DMS53 (cell line): ENCODE measurements at places on chromosomes 1 and 21.

DNA sequence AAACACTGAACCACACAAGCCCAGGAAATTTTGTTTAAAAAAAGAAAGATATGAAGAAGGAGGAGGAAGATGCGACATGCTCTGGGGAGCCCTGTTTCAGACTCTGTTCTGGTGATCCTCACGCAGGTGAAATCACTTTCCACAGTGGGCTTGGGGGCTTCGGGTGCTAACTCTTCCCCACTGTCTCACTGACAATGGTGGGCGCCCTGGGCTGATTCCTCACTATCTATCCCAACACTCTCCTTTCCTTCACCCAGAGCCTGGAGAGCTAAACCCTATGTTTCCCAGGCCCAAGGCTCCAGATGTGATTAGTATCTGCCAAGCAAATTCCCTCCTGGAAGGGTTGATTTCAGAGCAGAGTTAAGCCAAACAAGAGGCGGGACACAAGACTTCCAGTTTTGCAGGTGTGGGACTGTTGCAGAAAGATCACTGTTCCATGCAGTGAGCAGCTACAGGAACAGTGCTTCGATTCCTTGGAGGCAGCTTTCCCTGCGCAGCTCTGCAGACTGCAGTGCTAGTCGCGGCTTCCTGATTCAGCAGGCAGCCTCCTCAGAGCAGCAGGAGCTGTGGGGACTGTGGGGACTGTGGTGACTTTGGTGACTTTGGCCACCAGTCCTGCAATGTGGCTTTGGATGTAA is 168.3 kb downstream of the RHOU start:
- peak; percentile 39 for DNase-seq

DNA sequence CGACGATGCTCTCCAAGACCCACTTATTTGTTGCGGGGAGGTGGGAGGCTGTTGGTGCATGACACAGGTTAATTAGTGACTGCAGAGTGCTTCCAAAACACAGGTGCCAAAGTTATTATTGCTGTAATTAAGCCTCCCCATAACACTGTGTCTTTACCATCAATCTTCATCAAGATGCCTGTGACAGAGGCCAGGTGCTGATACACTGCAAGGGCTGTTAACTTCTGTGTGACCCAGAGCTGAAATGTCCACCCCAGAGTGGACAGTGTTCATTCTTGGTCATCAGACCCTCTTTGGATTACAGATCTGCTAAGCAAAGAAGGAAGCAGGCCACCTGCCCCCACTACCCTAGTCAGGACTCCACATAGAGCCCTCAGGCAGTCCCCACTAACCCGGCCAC is 55.5 kb downstream of the CAPN8 start:
- no peak for DNase-seq

DNA sequence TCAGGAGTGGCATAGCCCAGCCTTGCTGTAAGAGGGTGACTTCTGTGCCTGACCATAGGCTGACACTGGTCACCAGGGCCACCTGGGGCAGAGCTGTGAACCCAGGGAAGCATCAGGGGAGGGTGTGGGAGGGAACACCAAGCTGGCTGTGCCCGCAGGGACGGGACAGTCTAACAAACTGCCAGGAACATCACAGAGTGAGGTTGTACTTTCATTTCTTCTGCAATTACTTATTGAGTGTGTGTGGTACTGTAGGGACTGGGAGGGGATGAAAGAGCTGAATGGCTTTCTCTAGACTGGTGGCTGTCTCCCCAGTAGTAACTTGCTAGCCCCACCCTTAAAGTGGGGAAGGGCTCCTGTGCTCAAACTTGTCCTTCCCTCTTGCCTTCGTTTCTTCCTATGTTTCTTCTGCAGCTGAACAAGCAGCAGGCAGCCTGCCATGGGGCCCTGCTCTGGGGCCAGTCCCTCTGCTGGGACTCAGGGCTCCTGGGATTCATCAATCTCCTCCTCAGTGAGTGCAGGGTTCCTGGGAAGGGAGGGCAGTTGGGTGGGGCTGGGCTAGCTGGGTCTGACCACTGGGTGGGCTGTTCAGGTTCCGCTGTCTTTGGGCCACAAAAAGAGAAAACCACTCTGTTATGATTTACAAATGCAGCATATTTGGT is 39.7 kb upstream of the ETV3 start:
- DNase-seq = no peak

DNA sequence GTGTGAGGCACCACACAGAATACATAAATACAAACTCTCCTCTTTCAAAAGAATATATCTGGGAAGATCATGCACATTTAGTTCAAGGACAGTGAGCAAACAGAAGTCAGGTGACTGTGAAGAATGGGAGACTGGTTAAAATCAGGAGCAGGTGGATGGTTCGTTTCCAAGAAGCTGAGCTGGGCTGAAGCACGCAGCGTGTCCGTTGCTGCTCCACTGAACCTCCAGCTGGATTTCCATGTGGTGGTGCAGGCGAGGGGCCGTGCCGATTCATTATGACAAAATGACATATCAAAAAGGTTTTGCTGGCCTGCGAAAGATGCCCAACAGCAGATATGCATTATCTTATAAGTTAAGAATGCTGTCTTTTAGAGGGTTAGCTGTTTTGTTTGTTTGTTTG is 66.0 kb downstream of the OLIG1 start:
- peak; percentile 66 for DNase-seq

- DNase-seq = no peak
Observed at GRCh38 chr1:226714148-226714547, 24.9 kb downstream of the ITPKB start.

DNA sequence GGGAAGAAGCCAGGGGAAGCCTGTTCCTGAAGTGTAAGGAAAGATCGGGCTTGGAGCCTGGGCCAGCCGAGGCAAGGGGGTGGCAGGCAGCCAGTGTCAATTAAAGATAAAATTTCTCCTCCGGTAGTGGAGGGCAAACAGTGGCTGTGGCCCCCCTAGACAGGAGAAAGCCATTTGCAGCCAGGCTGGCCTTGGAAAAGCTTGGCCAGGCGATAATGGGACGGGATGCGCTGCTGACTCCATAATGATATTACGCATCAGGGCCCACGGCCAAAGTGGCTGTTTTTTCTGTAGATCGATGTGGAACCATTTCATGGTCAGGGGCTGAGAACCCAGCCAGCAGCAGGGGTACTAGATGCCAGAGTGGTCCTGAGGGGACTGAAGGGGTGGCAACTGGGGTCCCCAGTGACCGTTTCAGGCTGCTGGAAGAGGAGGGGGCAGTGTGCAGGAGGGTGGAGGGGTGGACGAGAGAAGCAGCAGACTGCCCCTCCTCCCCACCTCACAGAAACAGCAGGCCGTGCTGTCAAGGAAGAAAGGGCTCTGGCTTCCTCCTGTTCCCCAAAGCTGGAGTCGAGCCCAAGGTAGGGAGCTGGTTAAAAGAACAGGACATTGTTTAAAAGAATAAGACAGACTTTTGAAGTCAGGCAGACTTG is 25.2 kb downstream of the KCNC4 start:
- DNase-seq = no peak

GRCh38 chr1:16396591-16396990 is 29.5 kb downstream of the SZRD1 start:
- peak; percentile 64 for DNase-seq

DNA sequence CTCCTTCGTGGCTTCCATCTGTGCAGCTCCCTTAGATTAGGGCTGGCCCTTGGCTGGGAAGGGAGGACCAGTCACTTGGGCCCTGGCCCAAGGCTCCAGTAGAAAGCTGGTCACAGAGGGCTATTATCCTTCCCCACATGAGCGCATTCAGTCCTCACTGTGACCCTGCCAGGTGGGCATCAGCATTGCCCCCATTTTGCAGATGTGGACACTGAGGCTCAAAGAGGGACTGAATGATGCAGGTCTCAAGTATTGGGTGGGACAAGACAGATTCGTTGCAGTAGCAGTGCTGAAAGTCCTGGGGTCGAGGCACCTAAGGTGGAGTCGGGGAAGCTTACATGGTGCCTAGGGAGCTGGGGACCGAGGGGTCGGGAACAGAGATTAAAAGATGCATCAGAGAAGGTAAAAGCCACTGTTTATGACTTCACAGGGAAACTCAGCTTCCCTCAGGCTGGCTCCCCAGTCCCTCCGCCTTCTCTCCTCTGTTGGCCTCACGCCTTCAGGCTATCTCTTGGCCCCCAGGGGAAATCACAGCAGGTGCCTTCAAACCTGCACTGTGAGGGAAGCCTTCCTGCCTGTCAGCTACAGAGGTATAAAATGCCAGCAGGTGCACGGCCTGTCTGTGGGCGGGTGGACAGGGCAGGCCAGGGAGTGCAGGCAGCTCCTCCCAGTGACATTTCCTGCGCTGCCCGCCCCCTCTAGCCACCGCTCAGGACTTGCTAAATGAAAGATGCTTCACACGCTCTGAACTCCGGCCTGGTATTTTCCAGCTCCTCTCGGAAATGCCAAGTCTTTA is 178.4 kb downstream of the GRIK3 start:
- DNase-seq = no peak

GRCh38 chr21:26806801-26807295 is 38.4 kb downstream of the ADAMTS1 start:
- DNase-seq = peak; percentile 47

DNA sequence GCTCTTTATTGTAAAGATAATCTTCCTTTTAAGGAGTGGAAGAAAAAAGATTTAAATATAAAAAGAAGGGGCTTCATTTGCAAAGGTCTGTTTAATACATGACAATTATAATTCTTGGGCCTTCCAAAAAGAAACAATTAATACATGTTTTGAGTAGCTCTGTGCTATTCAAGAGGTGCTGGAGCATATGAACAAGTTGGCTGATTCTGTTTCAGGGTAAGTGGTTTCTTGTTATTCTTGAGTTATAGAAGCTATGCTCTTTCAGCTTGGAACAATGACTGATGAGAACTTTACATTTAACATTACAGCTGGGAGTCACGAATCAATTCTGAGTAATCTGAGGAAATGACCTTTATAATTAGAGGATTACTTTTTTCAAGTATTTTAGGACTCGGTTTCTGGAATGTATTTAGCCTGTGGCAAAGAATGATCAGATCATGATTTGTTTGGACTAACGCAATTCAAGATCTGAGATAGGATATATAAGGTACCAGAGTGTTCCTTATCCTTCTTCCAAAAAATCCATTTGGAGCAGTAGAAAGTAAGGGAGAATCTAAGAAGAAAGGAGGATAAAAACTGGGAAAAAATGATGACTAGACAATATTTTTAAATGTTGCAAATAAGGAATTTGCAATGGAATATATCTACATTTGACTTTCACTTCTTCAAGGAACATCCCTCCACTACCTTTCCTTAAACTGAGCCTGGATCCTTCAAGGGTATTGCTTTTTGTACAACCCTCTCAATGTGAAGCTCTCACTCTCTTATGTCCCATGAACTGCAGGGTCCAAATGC is 77.1 kb upstream of the KCTD3 start:
- no peak for DNase-seq

DNA sequence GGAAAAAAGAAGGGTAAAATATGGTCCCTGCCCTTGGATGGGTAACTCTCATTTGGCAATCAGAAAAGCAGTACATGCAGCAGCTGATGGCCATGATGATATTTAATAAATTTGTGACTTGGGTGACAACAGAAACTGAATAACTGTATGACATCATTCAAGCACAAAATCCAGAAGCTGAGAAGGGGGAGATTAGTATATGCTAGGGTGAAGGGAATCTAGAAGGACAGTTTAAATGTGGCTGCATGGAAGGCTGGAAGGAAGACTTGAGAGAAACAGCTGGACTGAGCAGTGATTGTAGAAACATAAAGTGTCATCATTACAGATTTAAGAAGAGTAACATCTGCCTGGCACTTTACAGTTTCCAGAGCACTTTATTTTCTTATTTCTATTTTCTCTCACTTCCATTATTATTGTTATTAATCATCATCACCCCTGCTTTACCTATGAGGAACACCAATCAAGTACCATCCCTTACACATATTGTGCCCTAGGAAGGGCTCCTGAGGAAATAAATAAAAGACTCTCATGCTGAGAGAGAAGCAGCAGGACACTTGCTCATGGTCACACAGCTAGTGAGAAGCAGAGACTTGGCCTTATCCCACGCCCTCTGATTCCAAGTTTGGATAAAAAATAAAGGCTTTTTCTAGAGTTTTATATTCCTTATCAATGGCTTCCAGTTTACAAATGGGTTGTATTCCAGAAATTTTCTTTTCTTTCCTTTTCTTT is 207.2 kb downstream of the PBX1 start:
- DNase-seq = no peak

DNA sequence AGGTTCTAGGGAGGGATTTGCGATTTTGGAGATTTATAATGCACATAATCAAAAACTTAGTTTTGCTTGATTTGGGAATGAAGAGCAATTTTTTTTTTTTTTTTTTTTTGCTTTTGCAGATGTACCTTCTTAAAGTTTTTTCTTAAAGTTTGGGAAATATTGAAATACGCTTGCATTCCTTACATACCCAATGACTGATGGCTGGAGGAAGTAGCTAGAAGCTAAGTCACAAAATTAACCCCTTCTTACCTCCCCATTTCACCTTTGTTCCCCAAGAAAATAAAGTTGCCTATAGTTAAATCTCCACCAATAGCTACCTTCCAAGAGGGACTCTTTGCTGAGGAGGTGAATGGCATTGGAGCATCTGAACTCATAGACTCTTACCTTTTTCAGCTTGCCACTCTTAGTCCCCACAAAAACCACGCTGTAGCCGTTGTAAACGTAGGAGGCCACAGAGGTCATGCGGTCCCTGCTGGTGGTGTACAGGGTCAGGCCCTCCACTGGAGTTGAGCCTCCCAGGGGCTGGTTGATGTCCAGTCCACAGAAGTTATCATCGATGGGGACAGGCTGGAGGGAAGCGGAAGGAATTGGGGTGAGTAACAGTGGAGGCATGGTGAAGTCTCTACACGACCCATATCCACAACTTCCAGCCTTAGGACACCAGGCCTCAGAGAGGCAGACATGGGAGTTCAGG is 34.1 kb downstream of the PLXNA2 start:
- DNase-seq = no peak

DNA sequence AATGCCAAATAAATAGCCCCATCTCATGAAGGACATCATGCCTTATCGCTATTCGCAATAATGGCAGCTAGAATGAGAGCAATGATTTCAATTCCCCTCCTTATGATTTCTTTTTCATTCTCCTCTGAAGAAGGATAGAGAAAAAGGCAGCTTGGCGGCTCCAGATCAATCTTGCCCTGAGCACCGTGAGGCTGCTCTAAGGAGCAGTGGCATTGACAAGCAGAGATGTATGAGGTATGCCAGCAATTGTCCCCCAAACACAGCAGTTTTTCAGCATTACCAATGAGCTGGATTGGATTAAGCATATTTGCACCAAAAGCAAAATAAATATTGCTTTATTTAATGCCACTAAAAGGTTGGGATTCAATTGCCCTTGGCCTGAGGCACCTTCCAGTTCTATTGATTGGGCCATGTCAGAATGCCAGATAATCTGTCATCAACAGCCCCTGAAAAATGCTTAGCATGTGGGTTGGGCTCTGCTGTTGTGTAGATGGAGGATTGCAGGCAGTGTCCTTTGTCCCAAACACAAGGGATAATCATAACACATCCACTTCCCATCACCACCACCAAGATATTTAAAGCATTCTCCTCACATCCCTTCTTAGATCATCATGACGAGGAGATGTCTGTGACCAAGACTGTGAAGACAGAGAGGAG is 135.7 kb downstream of the BEND5 start:
- no peak for DNase-seq

GRCh38 chr21:30408782-30409494 is 13.1 kb downstream of the KRTAP13-1 start:
- DNase-seq = peak; percentile 96

GRCh38 chr1:19066248-19066873 is 109.9 kb upstream of the IFFO2 start:
- peak; percentile 17 for DNase-seq

GRCh38 chr1:230611878-230612235 is 30.4 kb upstream of the COG2 start:
- DNase-seq = no peak
